Stimulated activated CD4-positive, alpha-beta T cell treated with anti-CD3 and anti-CD28 coated beads, Interleukin-4, amount 100 ng/mL, for 4 hours (primary cell): ENCODE measurements at places on chromosomes 11 and 22.
A peak's percentile ranks its signal among the peaks of the same experiment; 100 is the strongest.

DNA sequence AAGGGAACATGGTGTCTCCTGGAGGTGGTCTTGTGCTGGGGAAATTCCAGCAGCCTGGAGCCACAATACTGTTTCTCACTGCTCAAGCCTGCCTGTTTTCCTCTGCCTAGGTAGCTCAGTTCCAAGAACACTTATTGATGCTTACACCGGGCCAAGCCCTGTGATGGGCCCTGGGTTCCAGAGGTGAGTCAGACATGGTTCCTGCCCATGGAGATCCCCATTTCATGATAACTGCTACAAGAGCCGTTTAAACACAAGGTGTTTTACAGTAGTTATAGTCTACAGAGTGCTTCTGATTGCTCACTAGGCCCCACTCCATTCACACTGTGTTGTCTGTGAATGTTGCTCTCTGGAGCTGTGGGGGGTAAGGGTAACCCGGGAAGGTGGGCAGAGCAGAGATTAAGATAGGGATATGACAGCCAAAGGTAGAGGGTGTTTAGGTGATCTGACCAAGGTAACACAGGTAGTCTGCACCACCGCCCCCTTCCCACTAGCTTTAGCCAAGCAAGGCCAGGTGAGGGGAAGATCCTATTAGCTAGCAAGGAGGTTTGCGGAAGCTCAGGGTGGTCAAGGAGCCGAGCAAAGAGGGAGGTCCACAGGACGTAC is 696 bp upstream of the MICAL2 start:
- no peak for DNase-seq

- DNase-seq = peak; percentile 45
These were observed 41.1 kb downstream of the UBASH3B start for GRCh38 chr11:122696662-122697061.

DNA sequence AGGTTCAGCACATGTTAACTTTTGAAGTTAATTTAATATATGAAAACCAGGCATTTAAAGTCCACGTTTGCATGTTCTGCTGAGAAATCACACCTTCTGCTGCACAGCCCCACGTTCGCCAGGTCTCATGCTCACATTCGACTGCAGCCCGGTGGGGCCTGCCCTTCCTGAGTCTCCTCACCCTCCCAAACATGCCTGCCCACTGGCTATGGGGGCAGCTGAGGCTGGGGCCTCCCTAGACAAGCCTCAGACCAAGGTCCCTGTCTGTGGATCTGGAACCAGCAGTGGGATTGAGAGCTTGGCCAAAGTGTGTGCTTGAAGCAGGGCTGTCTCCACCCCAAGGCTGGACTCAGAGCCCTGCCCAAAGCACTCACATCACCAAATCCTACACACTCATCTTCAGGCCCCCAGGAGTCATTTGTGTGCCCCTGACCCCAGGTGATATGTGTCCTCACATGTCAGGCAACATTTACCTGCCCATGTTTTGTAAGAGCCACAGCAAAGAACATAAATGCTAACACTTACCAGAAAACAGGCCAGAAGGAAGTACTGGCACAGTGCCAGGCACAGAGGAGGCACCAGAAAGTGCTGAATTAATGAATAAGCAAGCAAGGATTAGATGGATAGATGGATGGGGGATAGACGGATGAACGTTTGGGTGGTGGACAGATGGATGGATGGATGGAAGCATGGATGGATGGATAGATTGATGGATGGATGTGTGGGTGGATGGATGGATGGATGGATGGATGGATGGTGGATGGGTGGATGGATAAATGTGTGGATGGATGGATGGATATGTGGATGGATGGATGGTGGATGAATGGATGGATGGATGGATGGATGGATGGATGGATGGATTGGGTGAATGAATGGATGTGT is 9.4 kb upstream of the FADD start:
- DNase-seq = no peak

DNA sequence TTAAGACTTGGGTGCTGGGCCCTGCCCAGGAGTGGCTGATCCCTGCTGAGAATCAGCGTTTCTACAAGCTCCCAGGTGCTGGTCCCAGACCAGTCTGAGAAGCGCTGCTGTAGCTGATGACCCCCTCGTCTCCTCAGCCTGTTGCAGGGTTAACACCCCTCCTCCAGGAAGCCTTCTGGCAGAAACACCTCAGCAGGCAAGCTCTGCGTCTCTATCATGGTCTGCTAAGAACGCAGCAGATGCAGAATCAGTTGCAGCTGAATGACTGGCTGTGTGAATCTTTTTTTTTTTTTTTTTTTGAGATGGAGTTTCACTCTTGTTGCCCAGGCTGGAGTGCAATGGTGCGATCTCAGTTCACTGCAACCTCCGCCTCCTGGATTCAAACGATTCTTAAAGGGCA is 132.5 kb downstream of the CACNA1I start:
- no peak for DNase-seq

GRCh38 chr11:36930256-36930655 is 332.2 kb upstream of the RAG2 start:
- DNase-seq = no peak

GRCh38 chr11:69644071-69644961 is 3.4 kb downstream of the CCND1 start:
- DNase-seq = no peak

DNA sequence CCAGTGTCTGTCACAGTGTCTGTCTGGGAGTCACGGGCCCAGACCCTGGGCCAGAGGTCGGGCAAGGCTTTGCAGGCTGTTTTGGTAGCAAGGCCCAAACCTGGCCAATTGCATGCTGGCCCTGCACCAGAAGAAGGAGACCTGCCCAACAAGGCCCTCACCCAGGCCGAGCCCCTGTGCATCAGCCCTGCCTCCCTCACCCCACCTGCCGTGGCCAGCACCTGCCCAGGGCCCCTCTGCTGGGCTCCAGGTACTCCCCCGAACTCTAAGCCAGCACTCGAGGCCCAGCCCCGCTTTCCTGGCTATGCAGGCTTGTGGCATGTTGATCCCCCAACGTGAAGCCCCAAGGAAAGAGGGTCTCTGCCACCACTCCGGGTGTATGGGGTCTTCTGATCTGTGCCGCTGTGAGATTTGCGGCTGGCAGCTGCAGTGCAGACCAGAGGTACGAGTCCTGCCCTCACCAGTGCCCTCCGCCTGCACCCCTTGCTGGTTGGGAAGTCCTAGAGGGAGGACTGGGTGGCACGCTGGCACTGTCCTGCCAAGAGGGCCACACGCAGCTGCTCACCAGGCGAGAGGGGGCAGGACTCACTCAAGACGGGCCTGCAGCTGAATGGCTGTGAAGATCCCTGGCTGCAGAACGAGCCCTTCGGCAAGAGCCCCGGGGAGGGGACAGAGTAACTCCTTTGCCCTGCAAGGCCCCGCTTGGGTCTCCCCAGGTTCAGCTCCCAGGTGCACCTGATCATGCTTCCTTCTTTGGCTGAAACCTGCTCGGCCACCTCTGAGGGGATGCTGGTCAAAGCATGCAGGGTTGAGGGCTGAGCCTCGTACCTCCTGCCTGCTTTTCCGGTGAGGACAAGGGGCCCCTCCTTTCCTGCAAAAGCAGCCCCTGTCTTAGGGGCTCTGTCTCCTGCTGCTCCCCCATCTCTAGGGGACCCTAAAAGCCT is 6.7 kb upstream of the SEPTIN5 start:
- no peak for DNase-seq

- no peak for DNase-seq
These were observed 25.9 kb upstream of the SCARF2 start for GRCh38 chr22:20463324-20464095.

GRCh38 chr11:37343290-37343689 is 745.3 kb upstream of the RAG2 start:
- no peak for DNase-seq

DNA sequence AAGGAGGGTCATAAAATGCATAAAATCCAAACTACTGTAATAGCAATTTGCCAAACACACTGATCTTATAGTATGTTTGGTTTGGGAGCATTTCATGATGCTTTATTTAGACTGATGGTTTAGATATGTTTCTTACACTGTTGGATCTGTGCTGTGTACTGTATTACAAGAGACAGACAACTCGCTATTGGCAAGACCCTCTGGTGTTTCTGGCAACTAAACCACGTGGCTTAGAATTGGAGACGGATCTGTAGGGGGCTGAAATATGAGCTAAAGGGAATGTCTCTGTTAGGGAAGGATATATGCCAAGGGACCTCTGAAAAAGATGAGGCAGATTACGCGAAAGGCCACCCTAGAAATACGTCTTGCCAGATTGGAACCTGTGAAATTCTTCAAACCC is 208.7 kb downstream of the BARX2 start:
- no peak for DNase-seq

- no peak for DNase-seq
These were observed 841 bp downstream of the B3GNT6 start for GRCh38 chr11:77035039-77035438.

- DNase-seq = no peak
These were observed 86.0 kb downstream of the PKNOX2 start for GRCh38 chr11:125250318-125251213.

DNA sequence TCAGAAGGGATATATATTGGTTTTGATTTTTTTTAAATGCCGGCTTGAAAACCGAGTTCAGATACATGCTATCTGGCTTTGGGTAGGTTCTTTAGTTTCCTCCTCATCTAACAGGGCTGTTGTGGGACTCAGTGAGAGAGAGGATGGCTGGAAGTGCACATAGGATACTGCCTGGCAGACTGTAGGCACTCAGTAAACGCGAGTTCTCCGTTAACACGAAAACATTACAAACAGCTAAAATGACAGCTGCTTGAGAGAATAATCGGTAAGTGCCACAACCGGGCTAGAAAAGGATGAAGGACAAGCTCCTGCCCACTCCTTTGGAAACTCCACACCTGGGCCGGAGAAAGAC is 369 bp downstream of the XRRA1 start:
- DNase-seq = no peak

GRCh38 chr11:7516475-7516874 is 2.7 kb downstream of the PPFIBP2 start:
- no peak for DNase-seq

DNA sequence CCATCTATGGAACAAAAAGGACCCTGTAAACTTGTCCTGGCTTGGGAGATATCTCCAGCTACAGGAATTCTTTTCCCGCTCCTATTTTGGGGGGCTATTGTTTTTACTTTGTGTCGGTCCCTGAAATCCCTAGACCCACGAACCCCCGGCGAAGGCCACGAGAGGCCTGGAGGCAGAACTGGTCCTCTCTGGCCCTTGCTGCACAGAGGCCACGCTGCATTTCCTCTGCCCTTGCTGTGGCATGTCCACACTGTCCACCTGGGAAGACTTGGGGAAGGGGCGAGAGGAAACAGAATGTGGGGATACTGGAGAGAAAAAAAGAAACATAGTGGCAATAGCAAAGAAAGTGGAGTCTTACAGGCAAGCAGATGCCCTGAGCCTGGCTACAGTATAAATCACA is 2.3 kb upstream of the ANO1 start:
- DNase-seq = no peak

- DNase-seq = no peak
These were observed 80.2 kb downstream of the PLEKHA7 start for GRCh38 chr11:16933756-16934603.

- no peak for DNase-seq
These were observed 2.2 kb upstream of the SIGIRR start for GRCh38 chr11:416757-417621.

DNA sequence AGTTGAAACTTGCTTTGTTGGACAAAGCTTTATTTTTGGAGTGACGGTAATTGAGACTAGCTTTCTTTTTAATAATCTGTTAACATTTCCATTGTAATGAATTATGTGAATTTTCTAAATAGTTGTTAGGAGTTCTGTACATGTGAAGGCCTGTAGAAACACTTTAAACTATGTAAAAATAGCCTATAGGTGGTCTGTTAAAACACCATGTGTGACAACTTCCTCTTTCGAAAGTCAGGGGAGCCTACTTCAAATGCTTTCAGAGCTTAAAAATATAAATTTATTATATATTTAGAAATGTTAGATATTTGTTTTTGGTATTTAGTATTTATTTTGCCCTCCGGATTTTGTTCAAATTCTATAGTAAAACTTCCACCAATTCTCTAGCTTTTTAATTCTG is 28.7 kb downstream of the DDIAS start:
- DNase-seq = no peak

GRCh38 chr11:65781152-65781961 is 581 bp upstream of the AP5B1 start:
- DNase-seq = no peak

- DNase-seq = no peak
These were observed 84.8 kb upstream of the PAX6 start for GRCh38 chr11:31895926-31896325.

GRCh38 chr11:95512682-95513081 is 276.9 kb downstream of the FAM76B start:
- DNase-seq = no peak

- no peak for DNase-seq
These were observed 64.7 kb downstream of the MTNR1B start for GRCh38 chr11:93034031-93034722.

- DNase-seq = no peak
These were observed 135.1 kb downstream of the SHANK2 start for GRCh38 chr11:71117311-71117710.

- DNase-seq = no peak
These were observed 356.3 kb downstream of the FAT3 start for GRCh38 chr11:92580908-92581307.

DNA sequence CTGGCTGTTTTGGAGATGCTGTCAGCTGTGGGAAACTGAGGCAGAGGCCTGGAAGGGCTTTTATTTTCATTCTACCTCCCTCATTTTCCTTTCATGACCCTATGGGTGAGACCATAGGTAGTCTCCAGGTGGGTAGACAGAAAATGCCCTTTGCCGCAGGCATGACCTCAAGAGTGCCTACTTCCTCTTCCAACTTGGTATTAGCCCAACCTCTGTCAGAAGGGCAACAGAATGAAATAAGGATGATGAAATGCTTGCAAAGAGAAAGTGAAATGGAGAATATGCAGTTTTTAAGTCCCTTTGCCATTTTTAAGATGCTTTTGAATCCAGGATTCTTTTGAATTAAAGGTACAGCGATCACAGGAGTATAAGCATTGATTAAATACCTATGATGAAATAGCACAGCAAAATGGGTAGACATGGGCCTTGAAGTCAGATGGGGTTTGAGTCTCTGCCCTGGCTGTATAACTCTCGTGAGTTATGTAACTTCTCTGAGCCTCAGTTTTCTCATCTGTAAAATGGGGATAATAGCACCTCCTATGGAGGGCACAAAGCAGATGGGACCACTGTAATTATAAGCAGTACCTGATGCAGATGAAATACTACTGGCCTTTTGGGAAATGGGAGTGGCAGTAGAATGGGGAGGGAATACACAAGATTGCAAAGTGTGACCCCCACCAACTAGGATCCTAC is 3.7 kb downstream of the ASPHD2 start:
- DNase-seq = no peak

DNA sequence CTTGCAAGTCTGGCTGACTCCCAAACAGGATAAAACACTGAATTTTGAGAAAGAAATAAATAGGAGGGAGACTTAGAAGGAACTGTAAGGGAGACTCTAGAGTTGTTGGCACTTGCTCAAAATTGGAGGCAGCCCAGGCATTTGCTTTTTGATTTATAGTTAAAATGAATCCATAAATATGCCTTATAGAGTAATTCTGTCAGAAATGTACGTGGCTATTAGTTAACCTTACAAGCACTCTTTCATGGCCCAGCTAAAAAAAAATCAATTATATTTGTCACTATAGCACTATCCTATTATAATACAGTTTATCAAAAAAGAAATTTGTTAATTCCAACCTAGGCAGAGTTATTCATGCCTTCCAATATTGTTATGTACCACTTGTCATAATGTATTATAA is 1000.0 kb upstream of the CHORDC1 start:
- no peak for DNase-seq

GRCh38 chr22:44206696-44207095 is 26.0 kb downstream of the PARVG start:
- DNase-seq = no peak

GRCh38 chr11:46272816-46273427 is 4.5 kb upstream of the CREB3L1 start:
- no peak for DNase-seq

GRCh38 chr11:117092951-117093590 is 5.2 kb downstream of the SIK3 start:
- DNase-seq = no peak
